SW 1271 (cell line): ENCODE measurements at places on chromosomes 11 and 22.

GRCh38 chr11:109553284-109553683 is 131.3 kb downstream of the C11orf87 start:
- no peak for DNase-seq

- no peak for DNase-seq
Observed at GRCh38 chr11:55457641-55458040, 89.9 kb downstream of the OR4A15 start.

DNA sequence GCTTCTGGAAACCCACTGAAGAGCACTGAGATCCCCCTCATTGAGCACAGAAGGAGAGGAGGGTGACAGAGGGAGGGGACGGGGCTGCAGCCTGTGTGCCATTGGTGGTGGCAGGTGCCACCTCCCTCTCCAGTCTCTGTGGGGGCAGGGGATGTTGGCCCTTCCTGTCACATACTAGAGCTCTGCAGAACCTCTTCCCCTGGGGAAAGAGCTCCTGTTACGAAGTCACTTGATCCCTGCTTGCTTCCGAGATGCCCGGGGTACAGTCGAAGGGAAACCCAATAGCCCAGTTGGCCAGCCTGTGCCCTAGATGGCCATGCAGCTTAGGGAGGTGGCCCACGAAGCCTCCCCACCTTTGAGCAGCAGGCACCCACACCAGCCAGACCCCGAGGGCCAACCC is 29.4 kb downstream of the DAGLA start:
- no peak for DNase-seq

DNA sequence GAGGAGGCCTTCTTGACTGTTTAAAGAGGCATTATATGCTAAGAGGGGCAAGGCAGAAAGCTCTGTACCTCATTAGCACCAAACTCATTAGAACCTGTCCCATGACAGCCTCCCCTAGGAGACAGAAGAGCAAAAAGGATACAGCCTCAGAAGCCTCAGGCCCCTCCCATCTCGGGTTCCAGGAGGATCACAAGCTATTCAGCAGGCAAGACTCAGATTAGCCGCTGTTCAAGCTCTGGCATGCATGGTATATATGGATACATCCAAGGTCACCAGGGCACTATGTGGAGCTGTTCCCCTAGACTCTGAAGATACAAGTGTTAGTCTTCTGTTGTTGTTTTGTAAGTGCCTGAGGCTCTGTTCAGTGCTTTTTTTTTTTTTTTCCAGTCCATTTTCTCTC is 32.1 kb downstream of the ATXN10 start:
- no peak for DNase-seq

- no peak for DNase-seq
Observed at GRCh38 chr22:32477596-32477995, 3.0 kb downstream of the FBXO7 start.

- DNase-seq = no peak
Observed at GRCh38 chr22:33971561-33971961, 51.3 kb upstream of the LARGE1 start.

DNA sequence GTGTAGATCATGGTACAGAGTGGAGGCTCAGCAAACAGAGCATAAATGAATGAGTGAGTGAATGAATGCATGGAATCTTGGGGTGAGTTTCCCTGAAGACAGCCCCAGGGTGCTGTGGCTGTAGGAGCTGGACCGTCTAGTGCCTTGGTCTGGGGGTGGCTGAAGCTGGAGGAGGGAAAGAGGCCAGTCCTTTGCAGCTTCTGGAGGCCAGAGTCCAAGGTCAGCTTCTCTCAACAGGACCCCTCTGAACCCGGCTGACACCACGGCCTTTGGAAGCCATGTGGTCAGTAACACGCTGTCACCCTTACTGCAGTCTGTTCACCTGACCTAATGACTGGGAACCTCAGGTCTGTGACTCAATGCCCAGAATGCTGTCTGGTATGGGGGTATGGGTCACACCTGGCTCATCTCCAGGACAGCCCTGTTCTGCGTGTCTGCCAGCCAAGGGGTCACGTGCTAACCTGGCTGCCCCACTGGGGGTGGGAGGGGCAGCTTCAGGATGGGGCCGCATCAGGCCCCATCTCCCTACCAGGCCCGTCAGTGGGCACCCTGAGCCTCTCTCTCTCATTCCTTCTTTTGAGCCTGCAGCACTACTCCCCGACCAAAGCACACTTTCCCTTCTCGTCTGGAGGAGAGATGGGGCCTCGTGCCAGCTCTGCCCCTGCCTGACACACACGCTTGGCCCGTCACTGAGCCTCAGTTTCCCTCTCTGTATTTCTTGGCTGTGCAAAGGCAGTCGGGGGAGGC is 24.1 kb upstream of the CHKA start:
- DNase-seq = no peak
